ENCODE measurements at places on chromosomes 16 and 17.

DNA sequence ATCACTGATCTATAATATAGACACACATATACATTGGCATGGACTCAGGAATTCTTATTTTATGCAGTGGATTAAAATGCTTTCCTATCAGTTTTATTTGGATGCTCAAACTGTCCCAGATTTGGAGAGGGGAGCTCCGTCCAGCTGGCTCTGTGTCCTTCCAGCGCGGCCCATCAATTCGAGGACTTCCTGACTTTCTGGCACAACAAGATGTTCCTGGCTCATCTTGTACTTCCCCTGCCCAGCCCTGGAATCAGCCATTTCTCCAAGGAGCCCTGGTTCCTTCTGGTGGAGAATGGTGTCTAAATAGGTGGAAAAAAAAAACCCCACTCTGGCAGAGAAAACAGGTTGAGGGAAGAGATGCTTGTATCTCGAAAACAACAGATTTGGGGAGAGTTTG lies 94.5 kb downstream of the CRISPLD2 start:
- DNase-seq: no peak

DNA sequence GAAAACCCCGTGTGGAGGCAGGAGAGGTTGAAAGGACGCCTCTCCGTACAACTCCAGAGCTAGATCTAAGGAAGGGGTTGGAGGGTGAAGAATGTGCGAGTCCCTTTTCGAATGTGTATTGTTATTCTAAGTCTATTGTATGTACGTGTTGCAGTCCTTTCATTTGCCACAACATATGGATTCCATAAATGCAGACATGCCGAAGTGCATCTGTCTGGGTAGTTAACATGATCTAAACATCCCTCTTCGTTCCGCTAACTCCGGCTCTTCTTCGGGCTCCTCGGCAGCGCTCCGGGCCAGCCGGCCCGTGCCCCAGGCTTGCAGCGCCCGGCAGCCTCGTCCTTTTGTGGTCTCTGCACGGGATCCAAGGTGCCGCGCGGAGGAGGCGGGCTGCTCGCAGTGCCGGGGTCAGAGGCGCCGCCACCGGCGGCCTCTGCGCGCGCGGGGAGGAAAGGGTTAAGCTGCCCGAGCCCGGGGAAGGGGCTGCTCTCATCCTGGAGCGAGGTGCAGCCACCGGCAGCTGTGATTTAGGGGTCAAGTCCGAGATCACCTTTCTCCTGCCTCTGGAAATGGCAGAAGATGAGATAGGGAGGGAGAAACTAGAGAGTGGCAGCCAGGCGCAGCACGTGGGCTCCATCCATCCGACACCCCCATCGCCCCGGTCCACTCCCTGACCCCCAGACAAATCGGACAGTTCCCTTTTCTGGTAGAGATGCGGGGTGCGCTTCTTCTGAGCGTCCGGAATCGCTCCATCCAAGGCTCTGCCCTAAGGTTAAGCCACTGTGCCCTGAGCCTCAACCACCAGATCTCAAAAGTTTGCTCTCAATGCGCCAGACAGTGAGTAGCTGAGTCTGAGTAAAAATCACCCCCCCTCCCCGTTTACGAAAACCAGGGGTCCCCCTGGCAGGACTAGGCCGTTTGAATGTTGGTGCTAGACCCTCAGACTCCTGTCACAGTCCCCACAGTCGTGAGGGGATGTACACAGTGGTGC lies 15.1 kb upstream of the ZFHX3 start:
- DNase-seq: no peak

- DNase-seq: no peak
Observed at GRCh38 chr17:73546114-73546513, 98.1 kb downstream of the SDK2 start.

- DNase-seq: no peak
Observed at GRCh38 chr16:47139561-47140185, 4.1 kb downstream of the NETO2 start.

DNA sequence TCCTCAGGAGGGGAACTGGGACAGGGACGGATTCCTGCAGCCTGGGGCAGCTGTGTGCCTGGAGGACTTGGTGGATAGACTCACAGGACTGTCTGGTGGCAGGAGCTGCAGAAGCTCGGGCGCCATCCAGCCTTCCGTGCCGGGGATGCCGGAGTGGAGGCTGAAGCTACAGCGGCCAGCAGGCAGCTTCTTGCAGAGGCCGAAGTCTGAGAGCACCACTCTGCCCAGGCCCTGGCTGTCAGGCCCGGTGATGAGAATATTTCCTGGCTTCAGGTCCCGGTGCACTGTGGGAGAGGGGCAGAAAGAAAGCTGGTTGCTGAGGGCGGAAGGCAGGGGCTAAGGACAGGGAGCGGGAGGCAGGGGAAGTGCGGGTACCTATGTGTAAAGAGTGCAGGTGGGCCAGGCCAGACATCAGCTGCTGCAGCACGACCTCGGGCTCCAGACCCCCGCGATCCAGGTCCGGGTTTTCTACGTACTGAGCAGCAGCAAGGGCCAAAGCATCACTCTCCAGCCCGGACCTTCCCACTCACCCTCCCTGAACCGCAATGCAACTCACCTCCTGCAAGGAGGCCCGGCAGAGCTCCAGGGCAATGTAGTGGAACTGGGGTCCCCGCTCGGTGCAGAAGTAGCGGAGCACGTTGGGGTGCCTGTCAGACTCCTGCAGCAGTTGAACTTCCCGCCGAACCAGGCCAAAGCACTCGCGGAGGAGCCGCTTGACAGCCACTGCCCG lies 16.1 kb downstream of the PLK1 start:
- DNase-seq: no peak

DNA sequence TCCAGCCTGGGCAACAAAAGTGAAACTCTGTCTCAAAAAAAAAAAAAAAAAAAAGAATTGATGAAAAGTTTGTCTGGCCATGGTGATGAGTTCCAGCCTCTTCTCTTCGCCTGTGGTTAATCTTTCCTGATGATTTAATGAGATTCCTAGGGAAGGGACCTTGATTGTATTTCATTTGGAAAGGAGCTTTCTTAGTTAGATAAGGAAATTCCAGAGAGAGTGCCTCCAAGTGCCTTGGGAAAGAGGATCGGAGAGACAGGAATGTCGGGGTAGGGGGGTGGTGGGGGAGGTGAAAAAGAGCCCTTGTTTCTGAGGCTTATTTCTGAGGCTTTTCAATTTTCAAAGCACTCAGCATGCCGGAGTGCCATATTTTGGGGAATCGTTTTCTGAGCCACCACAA lies 93.2 kb upstream of the SIAH1 start:
- DNase-seq: no peak

- no peak for DNase-seq
Observed at GRCh38 chr17:33242375-33243124, 50.5 kb downstream of the ASIC2 start.

- no peak for DNase-seq
Observed at GRCh38 chr17:75228847-75229246, 23.4 kb downstream of the NUP85 start.

DNA sequence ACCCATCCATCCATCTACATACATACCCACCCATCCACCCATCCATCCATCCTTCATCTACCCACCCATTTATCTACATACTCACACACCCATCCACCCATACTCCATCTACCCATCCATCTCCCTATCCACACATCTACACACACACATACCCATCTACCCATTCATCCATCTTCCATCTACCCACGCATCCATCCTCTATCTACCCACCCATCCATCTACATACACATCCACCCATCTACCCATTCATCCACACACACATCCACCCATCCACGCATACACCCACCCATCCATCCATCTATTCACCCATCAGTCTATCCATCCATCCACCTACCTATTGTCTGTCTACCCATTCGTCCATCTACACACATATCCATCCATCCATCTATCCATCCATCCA lies 227.8 kb downstream of the ZNF423 start:
- no peak for DNase-seq

- no peak for DNase-seq
Observed at GRCh38 chr17:44323359-44324091, 1.1 kb downstream of the SLC25A39 start.

DNA sequence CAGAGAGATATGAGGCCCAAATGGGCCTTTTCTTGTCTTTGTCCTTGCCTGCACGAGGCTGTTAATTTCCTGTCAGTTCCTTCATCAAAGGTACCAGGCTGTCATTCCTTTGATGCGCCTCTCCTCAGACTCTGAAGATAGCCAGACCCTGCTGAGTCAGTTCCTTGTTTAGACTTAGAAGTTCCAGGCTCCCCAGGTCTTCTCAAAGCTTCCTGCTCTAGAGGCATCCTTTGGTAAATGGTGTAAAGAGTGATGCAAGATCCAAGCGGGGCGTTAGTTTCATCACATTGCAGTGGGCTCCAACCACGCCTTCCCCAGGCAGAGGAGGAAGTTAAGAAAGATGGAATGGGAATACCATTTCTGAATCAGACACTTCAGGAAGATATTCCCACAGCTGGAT lies 4.0 kb upstream of the CDH11 start:
- DNase-seq: no peak

DNA sequence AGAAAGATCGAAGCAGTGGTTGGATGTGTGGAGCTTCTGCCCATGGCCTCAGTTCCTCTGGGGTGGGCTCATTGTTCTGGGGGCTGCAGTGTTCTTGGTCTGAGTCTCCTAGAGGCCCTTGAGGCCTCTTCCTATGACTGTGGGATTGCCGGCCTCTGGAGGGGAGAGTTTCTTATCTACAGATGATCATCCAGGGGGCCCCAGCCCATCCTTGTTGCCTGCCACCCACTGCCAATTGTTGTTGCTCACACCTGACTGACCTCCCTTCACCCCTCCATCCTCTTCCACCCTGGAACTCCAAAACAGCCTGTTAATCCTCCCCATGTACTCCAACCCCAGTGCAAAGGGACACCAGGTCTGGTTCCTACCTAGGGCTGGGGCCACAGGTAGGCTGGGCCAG lies 5.9 kb downstream of the B3GNT9 start:
- no peak for DNase-seq

- DNase-seq: peak; percentile 82
Observed at GRCh38 chr17:81097134-81097942, 62.4 kb downstream of the BAIAP2 start.

GRCh38 chr17:71260366-71260940 lies 860.4 kb upstream of the SOX9 start:
- DNase-seq: no peak

DNA sequence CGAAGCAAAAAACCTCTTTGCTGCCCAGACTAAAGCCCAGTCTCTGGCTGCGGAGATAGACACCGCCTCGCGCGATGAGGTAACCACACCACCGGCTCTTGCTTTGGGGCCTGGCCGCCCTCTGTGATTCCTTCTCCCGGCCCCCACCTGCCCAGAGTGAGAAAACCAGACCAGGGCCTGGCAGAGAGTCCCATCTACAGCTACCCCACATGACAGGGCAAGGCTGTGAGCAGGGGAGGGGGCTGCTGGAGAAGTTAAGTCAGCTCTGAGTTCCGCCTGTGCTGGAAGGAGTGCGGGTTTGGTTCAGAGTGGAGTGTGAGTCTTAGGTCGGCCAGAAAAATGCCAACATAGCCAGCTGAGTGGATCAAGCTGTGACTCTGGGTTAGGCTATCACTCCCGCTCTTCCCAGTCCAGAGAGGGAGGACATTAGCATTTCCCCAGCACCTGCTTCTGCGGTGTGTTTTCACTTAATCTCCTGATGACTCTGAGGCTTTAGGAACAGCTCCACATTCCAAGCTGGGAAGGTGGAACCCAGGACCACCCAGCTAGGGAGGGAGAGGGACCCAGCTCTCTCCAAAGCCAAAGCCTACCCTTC lies 139.0 kb downstream of the RAB11FIP4 start:
- DNase-seq: no peak

DNA sequence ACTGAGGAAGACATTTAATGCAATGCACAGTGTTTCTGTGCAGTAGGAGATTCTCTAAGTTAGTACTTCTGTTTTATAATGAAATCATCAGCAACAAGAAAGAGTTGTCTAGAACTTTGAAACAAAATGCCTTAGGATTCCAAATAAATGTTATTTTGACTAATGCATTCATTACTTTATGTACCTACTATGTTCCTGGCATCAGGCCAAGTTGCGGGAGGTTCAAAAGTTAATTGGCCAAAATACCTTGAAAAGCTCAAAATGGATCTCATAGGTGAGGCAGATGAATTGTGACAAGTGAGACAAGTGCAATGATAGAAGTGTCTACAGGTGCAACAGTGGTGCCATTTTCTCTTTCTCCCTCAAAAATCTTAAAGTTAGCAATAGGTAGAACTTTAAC lies 289.4 kb downstream of the TOX3 start:
- DNase-seq: no peak

- no peak for DNase-seq
Observed at GRCh38 chr17:28317966-28318758, 838 bp upstream of the TMEM97 start.

DNA sequence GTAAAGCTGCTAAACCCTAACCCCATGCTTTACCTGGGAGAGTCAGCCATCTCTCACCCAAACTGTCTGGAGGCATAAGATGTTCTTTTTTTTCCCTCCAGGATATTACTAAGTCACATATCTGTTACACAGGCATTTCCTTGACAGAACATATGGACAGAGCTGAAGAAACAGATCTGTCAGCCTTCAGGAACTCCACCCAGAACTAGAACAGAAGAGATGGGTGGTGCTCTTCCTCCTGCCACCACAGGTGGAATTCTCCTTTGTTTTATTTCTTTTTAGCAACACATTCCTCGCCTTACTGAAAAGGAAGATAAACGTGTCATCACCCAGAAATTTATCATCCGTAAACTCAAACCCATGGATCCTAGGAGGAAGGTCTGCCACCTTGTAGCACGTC lies 8.8 kb downstream of the MYCBPAP start:
- no peak for DNase-seq

DNA sequence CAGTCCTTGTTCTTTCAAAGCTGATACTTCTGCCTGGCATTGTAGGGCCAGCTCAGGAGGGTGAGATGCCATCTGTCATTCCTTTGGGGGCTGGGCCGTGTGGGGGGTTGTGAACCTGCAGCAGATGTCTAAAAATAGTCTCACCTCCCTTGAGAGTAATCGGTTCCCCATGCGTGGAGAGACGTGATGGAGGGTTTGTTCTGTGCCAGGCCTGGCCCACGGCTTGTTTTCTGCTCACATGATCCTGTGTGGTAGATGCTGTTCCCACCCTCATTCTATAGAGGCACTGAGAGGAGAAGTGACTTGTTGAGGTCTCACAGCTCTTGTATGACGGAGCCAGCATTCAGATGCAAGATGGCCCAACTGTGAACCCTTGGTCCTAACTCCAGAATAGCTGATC lies 4.6 kb downstream of the IRF8 start:
- no peak for DNase-seq

GRCh38 chr17:6831661-6832263 lies at the start of gene TEKT1:
TEKT1 (minus strand) TSS chr17:6831729; CDS start chr17:6830376, 1,353 bp downstream.
- DNase-seq: peak; percentile 61

GRCh38 chr17:27353461-27354050 lies 59.6 kb downstream of the WSB1 start:
- peak; percentile 85 for DNase-seq

DNA sequence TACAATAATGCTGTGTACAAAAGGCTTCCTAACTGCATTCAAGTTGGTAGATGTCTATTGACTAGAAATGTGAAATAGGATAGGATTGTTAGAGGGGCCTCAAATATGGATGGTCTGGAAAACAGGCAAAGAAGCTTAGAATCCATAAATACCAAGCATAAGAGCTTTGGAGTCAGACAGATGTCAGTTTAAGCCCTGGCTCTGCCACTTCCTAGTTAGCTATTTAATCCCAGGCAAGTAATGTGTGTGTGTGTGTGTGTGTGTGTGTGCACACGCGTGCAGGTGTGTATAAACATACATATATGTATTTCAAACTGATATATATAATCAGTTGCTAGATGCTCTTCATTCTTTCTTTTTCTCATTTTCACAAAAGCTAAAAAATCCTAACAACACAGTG lies 66.7 kb downstream of the MMD start:
- no peak for DNase-seq

- no peak for DNase-seq
Observed at GRCh38 chr17:64315032-64315490, 52.0 kb upstream of the TEX2 start.

All from stimulated activated CD4-positive, alpha-beta T cell treated with anti-CD3 and anti-CD28 coated beads, Interleukin-4, amount 100 ng/mL, for 4 hours (primary cell).